Stimulated activated CD8-positive, alpha-beta memory T cell treated with anti-CD3 and anti-CD28 coated beads, Interleukin-2, amount 100 ng/mL, for 1 hour (primary cell): ENCODE measurements at places on chromosomes 3 and 15.

DNA sequence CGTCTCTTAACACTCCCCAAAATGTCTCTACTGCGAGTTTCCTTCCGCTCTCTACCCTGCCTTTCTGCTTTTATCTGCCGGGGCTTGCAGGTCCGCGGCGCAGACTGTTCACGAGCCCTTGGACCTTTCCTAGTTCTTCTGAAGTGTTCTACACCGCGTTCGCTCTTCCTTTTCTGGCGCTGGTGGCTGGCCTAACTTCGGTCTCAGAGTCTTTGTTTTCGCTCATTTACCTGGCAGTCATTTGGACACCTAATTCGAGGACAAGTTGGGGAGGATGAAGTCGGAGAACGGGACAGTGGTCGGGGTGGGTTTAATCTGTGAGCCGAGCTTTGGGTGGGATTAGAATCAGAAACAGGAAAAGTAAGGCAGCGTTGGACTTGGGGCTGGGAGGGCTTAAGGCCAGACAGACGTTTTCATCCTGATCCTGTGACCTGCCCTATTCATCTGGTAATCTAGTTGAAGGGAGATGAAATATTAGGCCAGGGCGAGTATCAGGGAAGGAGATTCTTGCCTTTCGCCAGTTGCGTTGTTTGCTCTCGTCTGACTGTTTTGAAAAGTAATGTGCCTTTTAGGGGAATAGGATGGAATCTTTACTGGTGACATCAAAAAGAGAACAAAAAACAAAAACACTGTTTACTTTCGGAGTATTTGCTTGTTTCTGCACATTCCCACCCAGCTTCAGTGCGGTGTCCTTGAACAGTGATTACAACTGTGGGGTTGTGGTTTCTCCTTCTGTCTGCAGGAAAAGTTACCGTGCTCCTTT lies 1.8 kb downstream of the DIPK2A start:
- no peak for DNase-seq

DNA sequence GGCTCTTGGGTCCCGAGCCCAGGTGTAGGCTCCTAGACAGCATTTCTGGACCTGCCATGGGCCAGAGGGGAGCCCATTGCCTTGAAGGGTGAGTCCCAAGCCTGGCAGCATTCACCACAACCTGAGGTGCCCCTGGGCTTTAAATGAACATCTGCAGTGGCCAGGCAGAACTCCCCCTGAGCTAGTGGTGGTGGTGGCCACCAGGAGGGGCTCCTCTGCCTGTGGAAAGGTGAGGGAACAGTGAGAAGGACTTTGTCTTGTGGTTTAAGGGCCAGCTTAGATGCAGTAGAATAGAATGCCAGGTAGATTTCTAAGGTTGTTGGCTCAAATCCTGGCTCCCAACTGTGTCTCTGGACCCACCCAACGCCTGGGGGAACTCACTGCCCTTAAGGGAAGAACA lies 55.6 kb downstream of the CASR start:
- no peak for DNase-seq

GRCh38 chr15:87599616-87600015 lies 656.9 kb downstream of the NTRK3 start:
- no peak for DNase-seq

DNA sequence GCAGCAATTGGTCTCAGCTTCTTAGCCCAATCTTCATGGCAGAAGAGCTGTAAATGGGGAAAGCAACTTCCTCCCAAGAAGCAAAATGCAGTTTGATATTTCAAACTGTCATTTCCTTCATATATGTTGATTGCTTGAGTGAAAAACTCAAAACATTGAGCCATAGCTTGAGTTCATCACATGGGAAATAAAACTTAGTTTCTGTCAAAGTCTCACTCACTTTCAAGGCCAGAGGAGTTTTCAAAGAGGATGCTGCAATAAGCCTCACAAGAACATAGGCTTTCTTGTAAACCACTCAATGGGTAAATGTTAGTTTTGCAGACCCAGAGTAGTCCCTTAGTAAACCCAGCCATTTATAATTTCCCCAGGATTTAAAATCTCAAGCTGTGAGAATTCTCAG lies 29.1 kb upstream of the SUCLG2 start:
- DNase-seq = no peak
